ENCODE measurements at places on chromosomes 3 and 15.

DNA sequence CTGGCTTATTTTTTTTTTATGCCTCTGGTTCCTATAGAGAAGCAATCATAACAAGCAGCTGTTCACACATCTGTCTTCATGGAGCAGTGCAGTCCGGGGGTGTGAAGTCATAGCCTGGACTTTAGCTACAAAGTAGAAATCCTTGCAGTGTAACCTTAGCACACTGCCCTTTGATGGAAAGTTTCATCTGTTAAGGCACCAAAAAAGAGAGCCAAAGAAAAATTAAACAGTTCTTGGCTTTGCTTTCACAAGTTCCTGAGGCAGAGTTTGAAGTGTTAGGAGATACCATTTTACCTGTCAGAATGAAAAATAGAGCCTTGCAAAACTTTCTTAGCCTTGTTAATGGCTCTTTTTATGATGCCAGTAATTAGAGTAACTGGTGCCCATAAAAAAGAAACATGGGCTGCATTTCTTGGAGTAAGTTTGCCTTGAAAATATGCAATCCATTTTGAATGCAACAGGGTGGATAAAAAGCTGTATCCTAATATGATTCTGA lies 84.1 kb downstream of the PIK3R4 start:
- no peak for DNase-seq

GRCh38 chr3:59153648-59154047 lies 103.8 kb upstream of the CFAP20DC start:
- DNase-seq = no peak

- DNase-seq = no peak
Measured at GRCh38 chr3:58188173-58188564, 22.6 kb downstream of the DNASE1L3 start.

- DNase-seq = no peak
Measured at GRCh38 chr3:189288348-189289235, 116.8 kb downstream of the TPRG1 start.

- no peak for DNase-seq
Measured at GRCh38 chr3:56818156-56818985, 16.6 kb upstream of the ARHGEF3 start.

GRCh38 chr3:151146071-151146730 lies 56.8 kb downstream of the GPR171 start:
- peak; percentile 60 for DNase-seq

GRCh38 chr3:110774496-110775265 lies 296.9 kb upstream of the NECTIN3 start:
- DNase-seq = no peak

DNA sequence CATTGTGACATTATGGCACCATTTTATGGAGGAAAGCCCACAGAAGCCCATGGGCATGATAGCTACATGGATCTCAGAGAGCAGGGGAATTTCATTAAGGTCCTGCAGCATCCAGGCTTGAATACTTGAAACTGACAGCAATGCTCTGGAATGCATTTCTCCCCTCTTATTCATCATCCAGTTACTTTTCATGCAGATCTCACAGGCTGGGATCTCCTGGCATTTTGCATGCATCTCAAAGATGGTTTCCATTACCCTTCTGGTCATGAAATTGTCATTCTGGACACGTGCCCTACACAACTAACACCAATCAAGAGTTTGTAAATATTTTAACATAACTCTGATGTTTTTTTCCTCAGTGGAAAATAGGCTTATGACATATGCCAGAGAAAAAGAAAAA lies 32.4 kb downstream of the VGLL3 start:
- no peak for DNase-seq

DNA sequence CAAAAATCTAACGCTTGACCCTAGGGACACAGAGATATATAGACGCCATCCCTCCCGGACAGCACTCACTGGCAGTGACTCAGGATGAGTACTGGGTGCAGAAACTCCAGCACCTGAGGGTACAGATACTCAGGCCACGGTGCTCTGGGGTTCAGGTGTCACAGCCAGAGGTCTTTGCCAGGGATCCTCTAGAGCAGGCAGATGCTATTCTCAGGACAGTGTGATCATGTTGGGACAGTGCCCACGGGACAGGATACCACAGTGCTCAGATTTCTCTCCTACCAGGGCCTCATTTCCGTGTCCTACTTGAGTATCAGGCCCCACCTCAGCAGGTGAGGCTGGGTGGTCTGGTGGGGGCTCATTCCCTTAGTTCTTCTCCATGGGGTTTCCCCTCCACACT lies 34.4 kb downstream of the HOMER2 start:
- DNase-seq = no peak

GRCh38 chr15:82952158-82953081 lies at the start of gene HOMER2:
HOMER2 (minus strand) TSS chr15:82952720; CDS start chr15:82952535, 185 bp downstream.
- DNase-seq = peak; percentile 48

DNA sequence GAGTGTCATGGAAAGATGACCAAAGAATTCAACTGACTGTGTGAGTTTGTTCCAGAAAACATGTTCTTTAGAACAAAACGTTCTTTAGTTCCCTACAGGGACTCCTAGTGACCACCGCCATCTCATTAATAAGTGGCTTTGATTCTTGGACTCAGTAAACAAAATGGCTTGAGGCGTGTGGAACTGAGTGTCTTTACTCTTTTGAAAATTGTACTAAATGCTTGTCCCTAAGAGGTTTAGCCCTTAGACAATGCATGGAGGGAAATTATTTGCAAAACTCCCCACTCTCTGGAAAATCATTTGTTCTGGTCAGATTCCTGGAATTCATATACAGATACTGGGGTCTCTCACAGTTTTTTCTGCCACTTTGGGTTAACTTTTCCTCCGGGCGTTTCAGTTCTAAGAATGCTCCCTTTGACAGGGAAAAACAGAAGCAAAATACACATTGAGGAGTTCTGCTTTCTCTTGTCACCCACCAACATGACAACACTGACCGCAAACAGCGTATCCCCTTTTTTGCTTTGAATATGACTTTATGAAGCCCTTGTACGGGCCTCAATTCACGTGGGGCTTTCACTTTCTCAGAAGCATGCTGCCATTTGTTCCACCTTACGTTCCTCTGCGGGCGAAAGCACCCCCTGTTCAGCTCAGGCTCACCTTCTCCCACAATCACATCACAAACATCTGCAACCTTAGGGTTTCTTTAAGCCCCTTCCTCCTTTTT lies 15.3 kb upstream of the NRROS start:
- DNase-seq = no peak

DNA sequence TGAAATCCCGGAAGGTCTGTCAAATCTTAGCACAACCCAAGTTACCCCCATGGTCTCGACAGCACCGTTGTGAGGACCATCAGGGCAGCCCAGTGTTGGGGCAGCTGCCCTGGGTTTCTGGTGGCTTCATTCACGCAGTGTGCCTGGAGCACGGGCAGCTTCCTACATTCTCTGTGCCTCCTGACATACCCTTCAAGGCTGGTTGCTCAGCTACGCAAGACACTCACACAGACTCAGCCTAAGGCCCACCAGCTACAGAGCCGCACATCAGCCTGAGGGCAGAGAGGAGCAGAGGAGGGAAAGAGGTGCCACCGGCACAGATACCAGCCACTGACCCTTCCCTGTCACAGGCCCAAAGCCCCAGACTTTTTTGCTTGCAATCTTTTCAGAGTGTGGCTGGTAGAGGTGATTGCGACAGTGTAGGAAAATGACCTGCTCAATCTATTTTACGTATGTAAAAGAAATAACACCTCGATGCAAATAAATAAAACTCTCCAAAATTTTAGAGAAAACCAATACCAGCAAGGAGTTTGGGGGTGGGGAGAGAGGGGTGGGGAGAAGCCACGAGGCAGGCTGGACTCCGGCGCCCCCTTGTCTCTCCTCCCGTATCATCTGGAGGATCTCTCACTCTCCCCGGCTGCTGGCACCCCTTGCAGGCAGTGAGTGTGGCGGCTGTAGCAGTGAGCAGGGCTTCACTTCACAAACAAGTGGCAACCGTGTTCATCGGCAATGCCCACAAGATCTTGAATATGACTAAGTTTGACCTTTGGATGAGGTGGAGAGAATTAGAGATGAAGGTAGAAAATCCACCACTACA lies 12.7 kb downstream of the CSPG5 start:
- DNase-seq = no peak

GRCh38 chr3:167929968-167930367 lies 165.8 kb downstream of the GOLIM4 start:
- no peak for DNase-seq

GRCh38 chr3:126530171-126531050 lies 6.5 kb downstream of the CHST13 start:
- no peak for DNase-seq

DNA sequence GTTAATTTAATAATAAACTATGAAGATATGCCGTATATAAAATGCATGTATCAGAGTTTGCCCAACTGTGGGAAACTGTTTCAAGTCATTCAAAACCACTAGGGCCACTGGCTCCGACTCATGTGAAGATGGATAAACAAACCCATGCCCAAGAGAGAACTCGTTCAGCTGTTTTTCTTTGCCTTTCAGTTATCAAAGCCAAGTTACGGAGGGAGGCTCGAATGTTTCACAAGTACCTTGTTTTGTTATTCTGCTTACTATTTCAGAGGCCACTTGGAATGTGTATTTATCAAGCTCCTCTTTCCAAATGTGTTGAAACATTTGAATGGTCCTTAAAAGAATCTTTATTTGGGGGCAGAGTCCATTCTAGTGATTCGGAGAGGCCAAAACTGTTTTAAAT lies 82.1 kb downstream of the DUT start:
- DNase-seq = no peak

GRCh38 chr3:72012363-72012762 lies 227.4 kb upstream of the PROK2 start:
- no peak for DNase-seq

DNA sequence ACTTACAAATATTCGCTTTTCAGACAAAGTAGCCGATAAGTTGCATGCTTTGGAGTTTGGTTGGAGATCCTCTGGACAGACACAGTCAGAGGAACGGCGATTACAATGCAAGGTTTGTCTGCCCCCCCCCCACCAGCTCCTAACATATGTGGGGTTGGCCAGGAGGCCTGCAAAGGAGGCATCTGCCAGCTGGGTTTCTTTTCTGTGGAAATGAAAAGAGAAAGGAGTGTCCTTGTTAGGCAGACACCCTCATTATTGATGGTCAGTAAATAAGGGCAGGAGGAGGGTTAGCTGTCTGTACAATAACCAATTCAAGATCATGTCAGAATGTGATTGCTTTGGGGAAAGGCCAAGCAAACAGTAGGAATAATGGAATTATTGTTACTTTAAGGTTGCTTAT lies 49.1 kb downstream of the TLNRD1 start:
- no peak for DNase-seq

- no peak for DNase-seq
Measured at GRCh38 chr3:48202632-48203031, 14.4 kb upstream of the CDC25A start.

- DNase-seq = no peak
Measured at GRCh38 chr3:176430244-176431037, 766.8 kb downstream of the TBL1XR1 start.

DNA sequence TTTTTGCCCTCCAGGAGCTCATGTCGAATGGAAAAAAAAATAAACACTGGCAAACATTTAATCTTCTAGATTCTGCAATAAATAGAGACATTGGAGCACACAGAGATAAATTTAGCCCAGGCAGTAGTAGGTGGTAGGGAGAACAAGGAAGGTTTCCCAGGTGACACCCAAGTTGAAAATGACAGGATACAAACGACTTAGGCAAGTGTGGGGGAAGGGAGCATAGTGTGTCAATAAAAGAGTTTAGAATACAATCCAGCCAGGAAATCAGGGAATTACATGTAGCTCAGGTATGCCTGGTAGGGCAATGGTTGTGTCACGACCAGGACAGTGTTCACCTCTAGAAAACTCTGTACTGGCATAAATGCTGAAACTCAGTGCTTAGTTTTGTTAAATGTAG lies 364.6 kb upstream of the AGTR1 start:
- no peak for DNase-seq

DNA sequence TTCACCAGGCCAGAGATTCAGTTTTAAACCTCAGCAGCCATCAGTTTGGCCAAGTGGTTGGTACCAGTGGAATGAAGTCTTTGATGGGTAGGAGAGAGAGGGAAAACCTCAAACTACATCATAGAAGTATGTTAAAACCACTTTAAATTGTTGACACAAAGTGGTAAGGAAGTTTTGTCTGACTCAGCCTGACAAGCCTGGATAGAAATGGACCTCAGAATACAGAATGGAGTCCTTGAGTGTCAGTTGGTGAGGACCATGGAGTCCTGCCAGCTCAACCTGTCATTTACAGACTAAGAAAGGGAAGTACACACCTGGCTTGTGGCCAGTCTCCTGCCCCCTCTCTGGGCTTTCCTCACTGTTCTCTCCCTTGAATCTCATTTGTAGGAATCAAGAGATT lies 12.1 kb downstream of the EAF1 start:
- no peak for DNase-seq

GRCh38 chr3:183033746-183034145 lies 53.4 kb upstream of the DCUN1D1 start:
- no peak for DNase-seq
